ENCODE measurements at places on chromosomes 6 and 20.

- DNase-seq: no peak
These were observed 131.3 kb upstream of the EDN1 start for GRCh38 chr6:12158686-12159415.

DNA sequence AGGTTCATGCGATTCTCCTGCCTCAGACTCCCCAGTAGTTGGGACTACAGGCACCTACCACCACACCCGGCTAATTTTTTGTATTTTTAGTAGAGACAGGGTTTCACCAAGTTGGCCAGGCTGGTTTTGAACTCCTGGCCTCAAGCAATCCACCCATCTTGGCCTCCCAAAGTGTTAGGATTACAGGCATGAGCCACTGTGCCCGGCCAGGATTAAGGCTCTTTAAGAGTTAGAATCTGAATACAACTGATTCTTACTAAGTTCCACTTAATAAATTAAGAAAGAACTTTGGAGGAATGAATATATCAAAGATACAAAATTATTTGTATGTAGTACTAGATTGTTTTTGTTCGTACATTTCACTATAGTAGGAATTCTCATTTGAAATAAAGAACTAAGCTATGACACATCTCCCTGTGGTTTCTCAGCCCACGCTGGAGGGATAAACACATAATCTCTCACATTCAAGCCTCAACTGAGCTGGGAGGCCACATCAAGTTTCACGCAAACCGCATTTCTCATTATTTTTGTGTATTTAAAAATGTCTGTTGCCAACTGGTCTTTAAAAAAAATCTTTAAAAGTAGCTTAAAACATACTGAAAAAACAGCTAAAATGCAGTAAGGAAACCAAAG is 34.2 kb downstream of the DTNBP1 start:
- peak; percentile 90 for DNase-seq

GRCh38 chr6:31663961-31664789 is 622 bp downstream of the GPANK1 start:
- peak; percentile 74 for DNase-seq

DNA sequence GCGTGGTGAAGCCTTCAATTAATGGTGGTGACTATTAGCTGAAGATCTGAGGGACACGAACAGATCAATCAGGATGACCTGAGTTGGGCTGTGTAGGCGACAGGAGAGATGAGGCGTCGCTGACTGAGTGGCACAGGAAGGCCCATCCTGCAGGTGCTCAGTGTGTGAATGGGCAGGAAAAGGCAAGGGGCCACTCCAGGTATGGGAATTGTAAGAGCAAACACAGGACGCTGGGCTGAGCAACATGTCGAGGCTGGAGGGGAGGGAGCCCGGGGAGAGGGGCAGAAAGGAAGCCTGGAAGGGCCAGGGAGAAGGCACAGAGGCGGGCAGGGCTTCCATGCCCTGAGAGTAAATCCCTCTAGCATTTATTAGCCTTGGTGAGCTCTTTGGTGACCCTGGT is 151.0 kb downstream of the VEGFA start:
- DNase-seq: no peak

DNA sequence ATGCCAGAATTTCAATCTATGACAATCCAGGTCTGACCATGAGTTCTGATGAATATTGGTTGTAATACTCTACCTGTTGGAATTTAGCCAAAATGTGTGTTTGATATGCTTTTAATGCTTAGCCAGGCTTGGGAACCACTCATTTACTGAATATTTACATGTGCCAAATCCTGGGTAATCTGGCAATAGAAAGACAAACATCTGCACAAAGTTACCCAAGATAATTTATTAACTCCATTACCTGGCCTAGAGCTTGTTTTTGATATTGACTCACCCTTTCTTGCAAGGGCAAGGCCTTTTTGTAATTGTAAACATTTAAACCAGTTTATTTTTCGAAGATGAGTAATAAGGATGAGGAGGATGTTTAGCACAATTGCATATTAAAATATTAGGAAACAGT is 13.5 kb upstream of the CD2AP start:
- DNase-seq: no peak

GRCh38 chr6:149951626-149952025 is 9.8 kb downstream of the ULBP2 start:
- DNase-seq: no peak

GRCh38 chr6:75107913-75108312 is 97.9 kb downstream of the COL12A1 start:
- DNase-seq: no peak

DNA sequence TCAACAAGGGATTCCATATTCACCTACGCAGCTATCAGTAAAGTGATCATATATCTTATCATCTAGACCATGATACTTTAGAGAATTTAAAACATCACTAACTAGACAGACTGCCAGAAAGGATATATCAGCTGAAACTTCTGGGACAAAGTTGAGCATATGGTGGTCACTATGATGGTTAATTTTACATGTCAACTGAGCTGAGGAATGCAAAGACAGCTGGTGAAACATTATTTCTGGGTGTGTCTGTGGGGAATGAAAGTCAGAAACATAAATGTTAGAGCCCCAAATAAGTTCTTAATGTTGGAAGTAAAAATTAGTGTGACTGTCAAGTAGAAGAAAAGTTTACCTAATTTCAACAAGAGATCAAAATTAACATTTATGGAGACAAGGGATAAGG is 440.0 kb upstream of the IRAK1BP1 start:
- DNase-seq: peak; percentile 0

DNA sequence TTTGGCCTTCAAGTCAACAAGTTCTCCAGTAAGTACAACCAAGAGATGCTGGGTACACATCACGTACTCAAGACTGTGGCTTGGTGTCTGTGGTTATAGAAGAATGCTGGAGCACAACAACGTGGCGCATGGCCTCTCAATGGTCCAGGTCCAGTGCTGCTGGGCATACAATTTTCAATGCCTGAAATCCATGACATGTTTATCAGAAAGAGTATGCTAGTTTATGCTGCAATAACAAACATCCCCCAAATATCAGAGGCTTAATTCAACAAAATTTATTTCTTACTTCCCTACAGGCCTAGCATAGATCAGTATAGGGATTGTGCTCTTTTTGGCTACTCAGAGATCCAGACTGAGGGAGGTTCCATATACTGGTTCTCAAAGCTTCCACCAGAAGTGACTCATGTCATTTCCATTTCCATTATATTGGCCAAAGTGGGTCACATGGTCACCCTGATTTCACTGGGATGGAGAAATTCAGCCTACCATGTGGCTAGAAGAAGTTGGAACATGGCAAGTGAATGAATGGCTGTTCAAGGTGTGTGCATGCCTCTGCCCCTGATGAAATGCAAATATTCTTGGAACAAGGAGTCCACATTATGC is 33.3 kb upstream of the KIF16B start:
- no peak for DNase-seq

DNA sequence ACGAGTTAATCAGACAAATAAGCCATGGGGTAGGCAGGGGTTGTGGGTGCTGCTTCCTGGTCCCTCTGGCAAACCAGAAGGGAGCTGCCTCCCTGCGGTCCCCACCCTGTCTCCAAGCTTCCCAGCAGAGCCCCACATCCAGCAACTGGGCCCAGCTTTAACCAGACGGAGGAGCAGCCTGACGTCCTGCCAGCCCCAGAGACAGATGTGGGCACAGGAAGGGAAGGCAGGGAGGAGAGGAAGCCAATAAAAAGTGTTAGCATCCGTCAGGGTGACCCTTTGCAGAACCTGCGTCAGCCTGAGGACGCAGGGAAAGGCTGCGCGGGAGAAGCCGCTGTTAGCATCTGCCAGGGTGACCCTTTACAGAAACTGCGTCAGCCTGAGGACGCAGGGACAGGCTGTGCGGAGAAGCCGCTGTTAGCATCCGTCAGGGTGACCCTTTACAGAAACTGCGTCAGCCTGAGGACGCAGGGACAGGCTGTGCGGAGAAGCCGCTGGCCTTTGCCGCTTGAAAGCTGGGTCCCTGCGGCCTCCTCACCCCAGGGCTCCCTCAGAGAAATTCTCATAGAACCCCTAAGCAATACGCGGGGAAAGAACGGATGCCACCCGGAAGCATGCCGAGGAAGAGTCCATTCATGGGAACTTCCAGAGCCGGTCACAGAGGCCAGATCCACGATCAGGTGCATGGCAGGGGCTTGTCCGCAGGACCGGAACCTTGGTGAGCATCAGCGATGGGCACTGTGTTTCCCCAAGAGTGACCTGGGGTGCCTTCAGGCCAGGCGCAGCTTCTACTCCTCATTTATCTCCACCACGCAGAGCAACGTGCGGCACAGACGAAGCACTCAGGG is 15.9 kb downstream of the DLL1 start:
- no peak for DNase-seq

DNA sequence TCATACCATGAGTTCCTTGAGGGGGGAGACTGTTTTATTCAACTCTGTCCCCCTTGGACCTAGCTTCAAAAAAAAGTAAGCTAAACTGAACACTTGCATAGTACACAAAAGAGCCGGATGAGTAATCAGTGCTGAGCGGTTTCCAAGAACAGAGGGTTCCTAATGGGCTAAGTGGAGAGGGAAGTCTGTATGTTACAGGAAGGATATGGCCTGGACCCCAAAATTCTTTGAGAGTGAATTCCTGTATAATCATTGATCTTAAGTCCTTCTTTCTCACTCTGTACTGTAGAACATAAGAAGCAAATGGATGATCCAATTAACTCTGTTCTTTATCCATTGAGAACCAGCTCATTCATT is 324.7 kb upstream of the CNR1 start:
- peak; percentile 68 for DNase-seq

GRCh38 chr6:129105035-129105434 is 222.1 kb downstream of the LAMA2 start:
- no peak for DNase-seq

DNA sequence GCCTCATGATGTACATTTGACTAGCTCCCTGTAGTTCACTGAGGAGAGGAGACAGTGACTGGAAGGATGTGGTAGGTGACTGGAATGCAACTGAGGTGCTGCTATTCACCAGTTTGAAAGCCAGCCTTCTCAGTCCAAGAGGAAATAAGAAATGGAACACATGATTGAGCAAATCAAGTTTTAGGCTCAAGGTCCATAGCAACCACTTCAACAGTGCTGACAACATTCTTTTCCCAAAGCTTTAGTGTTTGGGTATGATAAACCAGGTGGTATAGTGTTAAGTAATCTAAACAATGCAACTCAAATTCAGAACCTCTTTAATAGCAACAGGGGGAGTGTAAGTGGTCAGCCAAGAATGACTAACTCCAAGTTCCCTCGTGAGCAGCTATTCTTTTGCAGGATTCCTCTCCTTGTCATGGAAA is 9.2 kb downstream of the ZHX3 start:
- peak; percentile 90 for DNase-seq

DNA sequence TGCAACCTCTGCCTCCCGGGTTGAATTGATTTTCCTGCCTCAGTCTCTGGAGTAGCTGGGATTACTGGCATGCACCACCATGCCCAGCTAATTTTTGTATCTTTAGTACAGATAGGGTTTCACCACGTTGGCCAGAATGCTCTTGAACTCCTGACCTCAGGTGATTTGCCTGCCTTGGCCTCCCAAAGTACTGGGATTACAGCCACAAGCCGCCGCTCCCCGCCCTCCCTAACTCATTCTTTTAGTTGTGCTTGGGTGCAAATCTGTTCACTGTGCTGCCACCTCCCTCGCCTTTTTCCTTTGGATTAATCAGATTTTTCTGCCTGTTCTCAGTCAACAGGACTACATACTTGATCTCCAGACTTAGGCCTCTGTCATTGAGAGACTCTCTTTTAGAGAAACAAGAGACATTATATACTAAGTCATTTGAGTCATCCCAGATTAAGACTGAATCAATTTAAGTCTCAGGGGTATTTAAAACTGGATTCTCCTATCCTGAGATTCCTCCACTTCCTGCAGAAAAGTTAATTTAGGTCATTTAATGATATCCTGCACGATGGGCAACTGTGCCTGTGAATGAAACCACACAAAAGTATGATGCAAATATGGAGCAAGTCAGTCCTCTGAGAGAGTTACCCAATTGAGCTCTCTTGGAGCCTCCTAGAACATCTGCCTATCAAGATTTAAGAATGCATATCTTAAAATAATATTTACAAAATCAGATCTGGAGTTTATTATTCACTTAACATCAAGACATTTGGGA is 136.1 kb upstream of the THEMIS start:
- no peak for DNase-seq

DNA sequence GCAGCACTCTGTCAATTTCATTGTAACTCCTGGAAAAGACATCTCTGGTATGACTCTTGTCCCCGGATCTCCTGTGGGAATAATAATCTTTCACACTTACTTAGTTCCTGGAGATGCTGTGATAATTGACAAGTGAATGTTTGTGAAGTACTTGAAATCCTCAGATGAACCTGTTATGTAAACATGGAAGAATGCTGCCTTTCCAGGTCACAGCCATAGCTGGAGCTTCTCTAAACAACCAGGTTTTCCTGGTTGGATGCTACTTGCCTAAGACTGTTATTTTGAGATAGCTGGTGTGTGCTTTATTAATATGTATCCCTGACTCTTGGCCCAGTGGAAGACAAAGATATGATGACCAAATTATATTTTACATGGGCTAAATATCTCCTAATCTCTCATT is 228.6 kb downstream of the KCNQ5 start:
- DNase-seq: no peak

DNA sequence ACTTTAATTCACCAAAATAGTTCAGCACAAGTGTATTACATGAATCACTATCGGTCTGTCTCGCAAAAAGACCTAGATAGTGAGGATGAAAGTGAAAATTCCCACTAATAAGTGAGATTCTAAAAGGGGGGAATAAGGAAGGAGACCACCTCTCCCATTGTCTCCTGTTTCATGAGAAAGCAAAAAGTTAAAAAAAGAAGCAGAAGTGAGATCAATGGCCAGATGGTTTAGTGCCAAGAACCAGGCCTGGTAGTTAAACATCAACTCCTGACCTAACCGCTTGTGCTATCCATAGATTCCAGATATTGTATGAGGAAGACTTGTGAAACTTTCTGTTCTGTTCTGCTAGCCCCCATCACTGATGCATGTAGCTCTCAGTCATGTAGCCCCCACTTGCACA is 293.0 kb downstream of the RNGTT start:
- peak; percentile 2 for DNase-seq

DNA sequence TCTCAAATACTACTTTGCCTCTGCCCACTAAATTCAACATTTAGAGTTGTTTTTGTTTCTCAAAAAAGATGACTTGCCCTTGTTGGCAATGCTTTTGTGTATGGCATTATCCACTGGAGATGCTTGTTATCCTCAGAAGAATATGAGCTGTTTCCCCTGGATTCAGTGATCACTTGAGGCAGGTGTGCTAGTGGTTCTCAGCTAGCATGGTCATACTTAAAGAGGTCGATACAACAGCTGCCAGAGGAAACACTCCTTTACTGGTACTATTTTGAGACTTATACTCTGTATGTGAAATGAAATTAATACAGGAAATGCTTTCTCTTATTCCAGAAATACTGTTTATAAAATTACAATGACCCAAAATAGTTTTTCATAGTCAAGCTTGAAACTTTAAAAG is 122.5 kb downstream of the HIVEP1 start:
- DNase-seq: no peak

- DNase-seq: no peak
These were observed 11.9 kb downstream of the OR12D1 start for GRCh38 chr6:29426654-29427053.

GRCh38 chr20:16714242-16714641 is 15.6 kb upstream of the SNRPB2 start:
- DNase-seq: no peak

Data from astrocyte (in vitro differentiated cells and primary cell).